BE2C (cell line): ENCODE measurements at places on chromosomes 1 and 21.
A peak's percentile ranks its signal among the peaks of the same experiment; 100 is the strongest.

- DNase-seq, result no peak
Observed at GRCh38 chr1:167548059-167548932, 5.3 kb downstream of the CREG1 start.

DNA sequence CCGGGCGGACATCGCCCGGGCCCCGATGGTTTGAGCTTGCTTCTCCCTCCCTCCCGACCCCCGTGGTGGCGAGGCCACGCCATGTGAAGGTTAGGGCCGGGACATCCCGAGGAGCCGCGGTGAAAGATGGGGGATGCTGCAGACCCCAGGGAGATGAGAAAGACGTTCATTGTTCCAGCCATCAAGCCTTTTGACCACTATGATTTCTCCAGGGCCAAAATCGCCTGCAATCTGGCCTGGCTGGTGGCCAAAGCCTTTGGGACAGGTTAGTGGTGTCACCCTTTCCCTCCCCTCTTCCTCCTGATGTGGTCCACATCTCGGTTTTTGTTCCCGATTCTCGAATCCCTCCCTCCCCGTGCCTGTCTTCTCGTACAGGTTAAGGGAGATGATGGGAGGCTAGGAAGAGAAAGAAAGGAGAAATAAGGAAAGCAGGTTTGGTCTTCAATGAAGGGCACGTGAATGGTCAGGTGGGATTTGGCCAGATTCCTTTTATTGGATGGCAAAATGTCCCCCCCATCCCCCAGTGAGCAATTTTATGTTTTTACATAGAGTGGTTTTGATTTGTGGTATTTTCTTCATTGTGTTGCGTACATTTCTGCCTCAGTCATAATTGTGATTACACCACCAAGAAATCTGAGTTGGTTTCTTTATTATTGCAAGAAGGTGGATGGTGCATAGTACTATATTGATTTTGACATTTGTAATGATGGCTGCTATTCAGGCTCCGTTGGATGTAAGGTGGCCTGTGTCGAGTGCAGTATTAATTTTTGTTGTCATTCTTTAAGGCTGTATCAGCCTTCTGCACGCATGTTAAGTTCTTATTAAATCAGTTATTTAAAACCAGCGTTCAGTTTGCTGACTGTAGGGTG, 1.2 kb downstream of the CAMSAP2 start:
- DNase-seq, result no peak

DNA sequence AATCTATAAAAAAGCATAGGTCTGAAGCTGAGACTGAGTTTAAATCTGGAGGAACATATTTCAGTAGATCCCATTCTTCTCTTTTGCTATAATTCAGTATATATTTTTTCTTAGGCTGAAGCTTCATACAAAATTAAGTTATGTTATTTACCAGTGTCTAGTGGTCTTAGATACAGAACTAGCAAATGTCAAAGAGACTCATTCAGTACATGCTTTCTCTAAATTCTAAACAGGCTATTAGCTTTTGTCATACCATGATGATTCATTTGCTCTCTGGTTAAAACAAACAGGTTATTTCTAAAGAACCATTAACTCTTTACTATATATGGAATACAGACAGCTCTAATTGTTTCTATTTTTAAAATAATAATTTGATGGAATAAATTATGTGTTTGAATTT, 1170.2 kb upstream of the PRMT6 start:
- DNase-seq, result no peak

GRCh38 chr1:89806616-89807015, 14.2 kb upstream of the LRRC8D start:
- no peak for DNase-seq

GRCh38 chr1:242006976-242007375, 8.1 kb upstream of the MAP1LC3C start:
- no peak for DNase-seq

- DNase-seq, result no peak
Observed at GRCh38 chr21:35006771-35007170, 42.3 kb downstream of the RUNX1 start.

GRCh38 chr1:156486421-156487344, 13.9 kb downstream of the MEF2D start:
- DNase-seq, result no peak

GRCh38 chr1:36411674-36412648, 14.3 kb upstream of the LSM10 start:
- peak; percentile 58 for DNase-seq

GRCh38 chr1:10155087-10155712, 55.2 kb upstream of the KIF1B start:
- DNase-seq, result no peak

DNA sequence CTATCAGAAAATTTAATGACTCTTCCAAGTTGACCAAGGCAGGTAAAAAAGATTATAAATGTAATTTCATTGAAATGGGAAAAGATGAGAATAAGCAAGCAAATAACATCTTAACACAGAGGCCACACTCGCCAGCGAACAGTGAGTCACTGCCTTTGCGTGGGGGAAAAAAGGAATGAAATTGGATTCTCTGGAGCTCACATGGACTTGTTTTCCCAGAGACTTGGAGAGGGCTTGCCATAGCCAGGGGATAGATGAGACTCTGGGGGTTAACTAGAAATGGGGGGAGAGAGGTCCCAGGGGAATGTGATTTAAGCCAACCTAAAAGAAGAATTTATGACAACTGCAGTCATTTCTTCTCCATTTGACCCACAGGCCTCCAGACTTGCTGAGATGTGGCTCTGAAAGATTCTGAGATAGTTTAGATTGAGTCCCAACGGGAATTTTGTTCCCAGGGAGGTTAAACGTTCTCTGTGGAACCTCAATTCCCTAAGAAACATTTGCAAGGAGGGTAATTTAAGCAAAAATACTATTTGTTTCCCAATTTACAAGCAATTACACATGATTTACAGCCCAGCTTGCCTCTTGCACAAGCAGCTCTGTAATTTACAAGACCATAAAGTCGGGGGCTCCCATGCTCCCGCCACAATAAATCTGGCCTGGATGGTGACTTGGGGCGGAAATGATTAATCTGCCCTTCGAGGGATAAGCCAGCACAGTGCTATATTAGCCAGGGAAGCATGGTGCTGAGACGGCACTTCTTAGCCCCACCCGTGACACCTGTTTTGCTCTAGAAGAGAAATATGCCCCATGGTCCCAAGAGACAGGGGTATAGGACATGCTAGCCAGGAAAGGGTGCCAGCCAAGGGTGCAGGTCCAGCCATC, 68.8 kb downstream of the GRIK3 start:
- no peak for DNase-seq

DNA sequence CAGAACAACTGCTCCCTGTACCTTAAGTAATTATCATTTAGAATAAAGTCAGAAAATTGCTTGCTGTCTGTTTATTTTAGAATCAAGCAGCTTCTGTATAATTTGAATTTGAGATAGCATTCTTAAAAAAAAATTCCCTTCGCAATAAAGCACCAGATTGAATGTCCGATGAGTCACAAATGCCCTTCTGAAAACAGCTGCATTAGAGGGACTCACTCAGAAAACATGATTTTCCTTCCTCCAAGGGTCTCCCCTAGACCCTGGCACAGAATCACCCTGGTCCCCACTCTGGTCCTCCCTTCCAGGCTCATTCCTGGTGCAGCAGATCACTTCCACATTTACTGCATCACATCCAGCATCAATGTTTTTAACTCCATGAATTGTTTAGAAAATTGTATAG, 471.1 kb upstream of the VAMP3 start:
- no peak for DNase-seq

- DNase-seq, result no peak
Observed at GRCh38 chr1:84166797-84167196, 22.7 kb downstream of the PRKACB start.

GRCh38 chr1:89257041-89257440, 15.6 kb downstream of the GBP5 start:
- no peak for DNase-seq

DNA sequence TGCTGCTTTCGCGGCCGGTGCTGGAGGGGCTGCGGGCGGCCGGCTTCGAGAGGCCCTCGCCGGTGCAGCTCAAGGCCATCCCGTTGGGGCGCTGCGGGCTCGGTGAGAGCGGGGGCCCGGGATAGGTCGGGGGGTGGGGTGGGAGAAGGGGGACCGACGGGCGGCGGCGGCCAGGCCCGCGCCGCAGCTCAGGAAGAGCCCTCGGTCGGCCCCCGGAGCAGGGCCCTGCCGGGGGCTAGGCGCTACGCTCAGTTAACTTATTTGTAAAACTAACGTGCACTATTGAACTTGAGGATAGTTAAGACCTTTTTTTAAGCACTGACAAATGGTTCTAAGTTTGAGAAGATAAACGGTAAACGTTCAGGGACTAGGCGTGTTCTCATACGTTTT, 418 bp downstream of the DDX20 start:
- DNase-seq, result no peak

- peak; percentile 23 for DNase-seq
Observed at GRCh38 chr1:60753036-60753900, 329.1 kb upstream of the NFIA start.

- no peak for DNase-seq
Observed at GRCh38 chr21:18620436-18620835, 216.9 kb upstream of the TMPRSS15 start.

DNA sequence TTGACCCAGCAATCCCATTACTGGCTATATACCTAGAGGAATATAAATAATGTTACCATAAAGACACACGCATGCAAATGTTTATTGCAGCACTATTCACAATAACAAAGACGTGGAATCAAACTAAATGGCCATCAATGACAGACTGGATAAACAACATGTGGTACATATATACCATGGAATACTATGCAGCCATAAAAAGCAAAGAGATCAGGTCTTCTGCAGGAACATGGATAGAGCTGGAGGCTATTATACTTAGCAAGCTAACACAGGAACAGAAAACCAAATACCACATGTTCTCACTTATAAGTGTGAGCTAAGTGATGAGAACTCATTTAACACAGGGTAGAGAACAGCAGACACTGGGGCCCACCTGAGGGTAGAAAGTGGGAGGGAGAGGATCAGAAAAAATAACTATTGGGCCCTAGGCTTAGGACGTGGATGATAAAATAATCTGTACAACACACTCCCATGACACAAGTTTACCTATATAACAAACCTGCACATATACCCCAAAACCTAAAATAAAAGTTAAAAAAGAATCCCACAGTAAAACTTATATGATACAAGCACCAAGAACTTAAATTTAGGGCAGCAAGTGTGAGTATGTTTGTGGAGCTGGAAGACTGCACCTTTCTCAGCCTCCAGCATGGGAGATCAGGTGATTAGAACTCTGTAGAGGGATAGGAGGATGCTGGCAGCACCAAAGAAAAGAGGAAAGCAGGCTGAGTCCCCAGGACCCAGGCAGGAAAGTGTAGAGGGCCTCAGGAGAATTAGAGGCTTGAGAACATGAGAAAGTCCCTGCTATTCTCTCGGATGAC, 320.8 kb upstream of the USP24 start:
- no peak for DNase-seq

GRCh38 chr1:145906954-145907753, 2.7 kb downstream of the ITGA10 start:
- DNase-seq, result no peak

DNA sequence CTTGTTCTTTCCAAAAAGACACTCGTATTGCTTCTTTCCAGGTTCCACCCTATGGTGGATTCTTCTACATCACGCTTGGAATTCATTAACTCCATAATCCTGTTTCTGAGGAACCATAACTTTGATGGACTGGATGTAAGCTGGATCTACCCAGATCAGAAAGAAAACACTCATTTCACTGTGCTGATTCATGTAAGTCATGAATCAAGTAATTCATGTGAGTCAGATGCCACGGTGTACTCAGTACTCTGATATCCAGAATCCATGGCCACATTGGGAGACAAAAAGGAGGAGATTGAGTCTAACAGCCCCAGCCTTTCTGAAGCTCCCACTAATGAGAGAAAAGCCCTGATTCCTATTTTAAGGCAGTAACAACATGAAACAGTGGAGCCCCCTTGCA, 7.4 kb downstream of the CHI3L2 start:
- no peak for DNase-seq

DNA sequence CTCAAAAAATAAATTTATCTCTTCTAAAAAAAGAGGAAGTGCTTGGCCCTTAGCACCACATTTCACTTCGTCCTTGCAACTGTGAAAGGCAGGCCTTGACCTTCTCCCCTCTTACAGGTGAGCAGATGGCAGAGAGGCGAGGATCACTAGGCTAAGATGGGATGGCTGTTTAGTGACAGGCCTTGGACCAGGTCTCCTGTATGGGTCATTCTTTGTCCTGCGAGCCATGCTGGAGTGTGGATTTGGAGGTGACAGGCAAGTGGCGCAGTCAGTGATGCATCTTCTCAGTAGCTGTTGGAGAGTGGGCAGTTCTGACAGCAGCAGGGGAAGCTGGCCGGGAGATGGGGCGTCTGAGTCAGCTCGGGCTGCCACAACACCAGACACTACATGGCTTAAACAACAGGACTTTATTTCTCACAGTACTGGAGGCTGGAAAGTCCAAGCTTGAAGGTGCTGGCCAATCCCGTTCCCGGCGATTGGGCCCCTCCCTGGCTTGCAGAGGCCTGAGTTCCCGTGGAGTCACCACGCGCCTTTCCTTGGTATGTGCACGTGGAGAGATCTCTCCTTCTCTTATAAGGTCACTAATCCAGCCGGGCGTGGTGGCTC, 16.5 kb downstream of the SLC27A3 start:
- no peak for DNase-seq

- DNase-seq, result no peak
Observed at GRCh38 chr1:161193561-161194235, 5.2 kb downstream of the ADAMTS4 start.

- no peak for DNase-seq
Observed at GRCh38 chr1:238658763-238659162, 727.6 kb upstream of the CHRM3 start.

- no peak for DNase-seq
Observed at GRCh38 chr1:91704746-91705145, 181.2 kb downstream of the TGFBR3 start.

- DNase-seq, result no peak
Observed at GRCh38 chr1:7022058-7022457, 236.8 kb downstream of the CAMTA1 start.

- DNase-seq, result no peak
Observed at GRCh38 chr1:16969057-16969611, 11.3 kb downstream of the MFAP2 start.

DNA sequence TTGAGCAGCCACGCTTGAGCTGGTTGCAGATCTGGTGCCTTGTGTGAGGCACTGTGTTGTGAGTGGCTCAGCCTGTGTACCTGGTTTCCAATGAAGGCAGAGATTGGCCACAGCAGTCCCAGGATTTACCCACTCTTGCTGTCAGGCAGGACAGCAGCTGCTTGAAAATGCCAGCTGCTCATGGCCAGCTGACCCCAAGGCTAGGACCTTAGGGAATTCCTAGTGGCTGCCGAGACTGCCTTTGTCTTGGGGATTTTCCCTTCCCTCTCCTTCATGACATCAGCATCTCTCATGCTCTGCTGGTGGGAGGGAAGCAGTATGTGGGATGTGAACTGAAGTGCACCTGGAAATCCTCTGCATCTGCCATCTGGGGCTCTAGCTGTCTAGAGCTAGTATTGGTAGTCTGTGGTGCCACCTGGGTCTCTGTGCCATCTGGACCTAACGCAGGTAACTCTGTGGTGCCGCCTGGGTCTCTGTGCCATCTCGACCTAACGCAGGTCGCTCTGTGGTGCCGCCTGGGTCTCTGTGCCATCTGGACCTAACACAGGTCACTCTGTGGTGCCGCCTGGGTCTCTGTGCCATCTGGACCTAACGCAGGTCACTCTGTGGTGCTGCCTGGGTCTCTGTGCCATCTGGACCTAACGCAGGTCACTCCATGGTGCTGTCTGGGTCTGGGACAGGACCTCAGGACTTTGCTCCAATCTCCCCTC, 3.8 kb upstream of the LRRC47 start:
- DNase-seq, result no peak
